ENCODE measurements at places on chromosomes 6 and 20. TPM values are rescaled to one million over a fixed set of nuclear protein-coding genes. Genes with fewer than 3 reads are reported as not detected.

- DNase-seq: no peak
Measured at GRCh38 chr6:125312478-125312877, 10.7 kb upstream of the HDDC2 start.

DNA sequence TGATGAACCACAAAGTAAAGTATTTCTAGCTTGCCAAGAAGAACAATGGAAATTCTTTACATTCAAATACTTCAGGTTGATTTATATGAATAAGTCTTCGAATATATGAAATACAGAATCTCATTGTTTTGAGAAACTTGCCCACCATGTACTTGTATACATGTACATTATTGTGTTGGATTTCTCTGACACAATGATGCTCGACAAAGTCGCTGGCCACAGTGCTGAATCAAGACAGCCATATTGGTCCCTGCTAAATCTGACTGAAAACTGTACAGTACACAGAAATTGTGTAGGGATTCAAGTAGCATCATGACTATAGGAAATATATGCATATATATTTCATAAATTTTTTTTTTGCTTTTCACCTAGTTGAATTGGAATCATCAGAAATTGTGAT lies 13.1 kb upstream of the LIN28B start:
- no peak for DNase-seq

DNA sequence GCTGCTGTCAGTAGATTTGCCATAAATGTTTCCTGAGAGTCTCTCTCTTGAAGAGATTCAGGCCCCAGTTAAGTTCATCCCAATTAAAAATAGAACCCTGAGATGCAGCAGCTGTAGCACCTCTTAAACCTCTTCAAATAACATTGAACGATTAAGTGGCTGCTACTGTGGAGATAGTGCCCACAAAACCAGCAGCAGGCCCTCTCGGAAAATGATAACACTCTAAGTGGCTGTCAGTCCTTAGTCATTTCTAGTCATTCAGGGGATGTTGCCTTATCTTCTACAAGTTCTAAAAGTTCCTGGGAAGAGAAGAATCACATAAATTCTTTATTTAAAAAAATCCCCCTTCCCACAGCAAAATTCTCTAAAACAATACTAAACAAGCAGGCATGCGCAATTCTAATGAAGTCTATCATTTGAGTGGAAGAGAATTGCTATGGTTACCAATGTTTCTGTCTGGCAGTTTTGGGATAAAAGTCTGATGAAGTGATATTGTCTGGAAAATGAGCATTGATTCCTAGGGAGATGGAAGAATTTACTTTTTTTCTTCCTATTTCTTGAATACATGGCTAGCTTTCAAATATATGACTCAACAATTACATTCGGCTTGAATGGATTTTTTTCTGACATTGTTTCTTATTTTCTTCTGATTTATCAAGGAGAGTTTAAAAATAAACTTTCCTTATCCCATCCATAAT lies 131.9 kb downstream of the TRMT11 start:
- no peak for DNase-seq

- no peak for DNase-seq
Measured at GRCh38 chr20:60395991-60396390, 437.8 kb downstream of the CDH26 start.

DNA sequence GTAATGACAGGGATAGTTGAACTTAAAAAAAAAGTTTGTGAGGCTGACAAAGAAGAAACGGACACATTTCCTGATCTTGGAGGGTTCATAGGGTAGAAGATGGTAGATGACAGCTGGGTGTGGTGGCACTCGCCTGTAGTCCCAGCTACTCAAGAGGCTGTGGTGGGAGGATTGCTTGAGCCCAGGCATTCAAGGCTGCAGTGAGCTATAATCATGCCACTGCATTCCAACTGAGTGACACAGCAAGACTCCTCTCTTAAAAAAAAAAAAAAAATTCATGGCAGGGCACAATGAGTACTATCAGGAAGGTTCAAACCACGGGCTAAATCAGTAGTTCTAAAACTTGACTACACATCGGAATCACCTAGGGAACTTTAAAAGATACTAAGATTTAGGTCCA lies 2.0 kb upstream of the MICA start:
- DNase-seq: no peak

- DNase-seq: no peak
Measured at GRCh38 chr6:75600768-75601167, 912 bp upstream of the SENP6 start.

The IMPG1 gene
- not detected for total RNA-seq

The ZBP1 gene
- total RNA-seq: 6.8 TPM

The C20orf141 gene
- total RNA-seq: not detected

The PLAGL2 gene
- total RNA-seq: 28.0 TPM

The DEFB119 gene
- not detected for total RNA-seq

The MYLK2 gene
- total RNA-seq: not detected

The TOP1 gene
- total RNA-seq: 65.7 TPM
